ENCODE measurements at places on chromosomes 11 and 22. TPM values are rescaled to one million over a fixed set of nuclear protein-coding genes. Genes with fewer than 3 reads are reported as not detected.

The LDHAL6A gene
- 0.11 TPM for total RNA-seq

The RBFOX2 gene
- total RNA-seq, result 1.0 TPM

The ALDH3B2 gene
- not detected for total RNA-seq

The FDXACB1 gene
- 4.8 TPM for total RNA-seq

The TYR gene
- total RNA-seq, result not detected

The DDX25 gene
- total RNA-seq, result 0.09 TPM

The HEPN1 gene
- not detected for total RNA-seq

The KCNJ1 gene
- not detected for total RNA-seq

The KRTAP5-10 gene
- total RNA-seq, result not detected

The ACTN3 gene
- total RNA-seq, result 0.05 TPM

The PANX1 gene
- total RNA-seq, result 13.5 TPM

The TMEM191B gene
- total RNA-seq, result not detected

The SCN4B gene
- total RNA-seq, result 0.11 TPM

All from T-helper 2 cell treated with Interferon-gamma antibody and Interleukin-4, amounts not matched to agents 100 ng/mL and 5 ng/mL, for 36 hours (primary cell).